ENCODE measurements at places on chromosomes 5 and 9. TPM values are rescaled to one million over a fixed set of nuclear protein-coding genes. Genes with fewer than 3 reads are reported as not detected.

The IL7R gene
- total RNA-seq = 0.81 TPM

The TNFSF8 gene
- not detected for total RNA-seq

The DRD1 gene
- not detected for total RNA-seq

The CENPP gene
- total RNA-seq = 1.8 TPM

The NIM1K gene
- total RNA-seq = not detected

The NCS1 gene
- 2.1 TPM for total RNA-seq

The EQTN gene
- total RNA-seq = 1.0 TPM

The SH3GL2 gene
- total RNA-seq = not detected

The XPA gene
- total RNA-seq = 14.8 TPM

The EIF4E1B gene
- not detected for total RNA-seq

The MSMP gene
- total RNA-seq = not detected

The HAVCR1 gene
- total RNA-seq = not detected

The IL4 gene
- total RNA-seq = not detected

The ZNF608 gene
- total RNA-seq = 21.6 TPM

The CPLANE1 gene
- 8.3 TPM for total RNA-seq

The SLCO6A1 gene
- not detected for total RNA-seq

The FOXD4L5 gene
- not detected for total RNA-seq

The ZNF462 gene
- 9.9 TPM for total RNA-seq

The GPRIN1 gene
- 0.44 TPM for total RNA-seq

The DMRTA1 gene
- total RNA-seq = 0.69 TPM

The LECT2 gene
- total RNA-seq = not detected

The TXN gene
- total RNA-seq = 44.9 TPM

The ZFP2 gene
- total RNA-seq = 1.8 TPM

The RAB3C gene
- 0.02 TPM for total RNA-seq

The PCA3 gene
- not detected for total RNA-seq

The WDR31 gene
- 1.1 TPM for total RNA-seq

The UGT3A2 gene
- not detected for total RNA-seq
